T follicular helper cell (primary cell): ENCODE measurements at places on chromosomes 3 and 15.

DNA sequence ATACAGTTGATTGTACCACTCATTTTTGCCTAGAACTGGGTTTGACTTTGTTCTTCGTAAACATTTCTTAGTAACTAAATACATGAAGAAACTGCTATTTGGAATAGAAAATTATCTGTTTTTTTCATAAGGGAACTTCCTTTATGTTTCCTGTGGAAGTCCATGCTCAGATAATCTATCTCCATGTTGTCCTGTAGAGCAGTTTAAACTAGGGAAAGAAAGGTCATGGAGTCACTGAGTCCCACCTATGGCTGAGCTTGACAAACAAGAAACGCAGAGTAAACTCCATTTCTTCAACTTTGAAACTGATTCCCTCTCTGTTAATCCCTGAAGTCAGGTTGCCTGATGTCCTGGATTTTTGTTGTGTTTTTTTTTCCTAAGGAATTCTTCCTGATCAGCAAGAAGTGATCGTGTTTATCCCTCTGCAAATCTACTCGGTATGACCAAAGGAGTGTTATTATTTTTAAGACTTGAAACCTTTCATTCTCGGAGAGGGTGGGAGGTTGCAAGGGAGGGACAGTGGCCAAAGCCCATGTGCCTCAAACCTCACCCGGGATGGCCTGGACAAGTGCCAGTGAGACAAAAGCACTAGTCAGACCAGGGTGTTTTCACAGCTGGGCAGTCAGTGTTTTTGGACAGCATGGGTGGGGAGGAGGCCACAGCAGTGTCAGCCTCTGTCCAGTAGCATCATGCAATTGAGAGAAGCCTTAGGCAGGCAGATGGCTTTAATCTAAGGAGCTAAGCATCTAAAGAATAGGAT, 129.8 kb upstream of the PHLDB2 start:
- no peak for DNase-seq

GRCh38 chr15:98785431-98785806, 137.1 kb downstream of the IGF1R start:
- DNase-seq, result no peak

- DNase-seq, result no peak
Observed at GRCh38 chr3:143016321-143016972, 15.1 kb downstream of the U2SURP start.

DNA sequence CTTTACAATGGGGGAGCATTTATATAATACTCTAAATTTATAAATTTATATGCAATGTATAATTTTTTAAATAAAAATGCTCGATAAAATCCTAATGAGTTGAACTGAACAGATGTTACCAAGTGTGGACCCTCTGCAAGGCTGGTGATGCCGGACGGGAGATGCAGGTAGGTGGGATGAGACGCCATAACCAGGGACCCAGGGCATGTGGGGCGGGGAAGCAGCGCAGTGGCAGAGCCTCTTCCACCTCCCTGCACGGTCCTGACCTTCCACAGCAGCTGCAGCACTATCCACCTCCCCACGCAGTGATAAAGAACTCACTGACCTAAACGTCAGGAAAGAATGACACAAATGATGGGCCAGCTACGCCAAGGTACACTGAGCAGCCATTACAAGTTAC, 12.8 kb downstream of the PCSK6 start:
- DNase-seq, result no peak

- no peak for DNase-seq
Observed at GRCh38 chr3:120567370-120568201, 28.6 kb upstream of the NDUFB4 start.

GRCh38 chr3:120550546-120550945, 45.6 kb upstream of the NDUFB4 start:
- DNase-seq, result no peak

- DNase-seq, result no peak
Observed at GRCh38 chr3:193863657-193864357, 270.8 kb downstream of the OPA1 start.

DNA sequence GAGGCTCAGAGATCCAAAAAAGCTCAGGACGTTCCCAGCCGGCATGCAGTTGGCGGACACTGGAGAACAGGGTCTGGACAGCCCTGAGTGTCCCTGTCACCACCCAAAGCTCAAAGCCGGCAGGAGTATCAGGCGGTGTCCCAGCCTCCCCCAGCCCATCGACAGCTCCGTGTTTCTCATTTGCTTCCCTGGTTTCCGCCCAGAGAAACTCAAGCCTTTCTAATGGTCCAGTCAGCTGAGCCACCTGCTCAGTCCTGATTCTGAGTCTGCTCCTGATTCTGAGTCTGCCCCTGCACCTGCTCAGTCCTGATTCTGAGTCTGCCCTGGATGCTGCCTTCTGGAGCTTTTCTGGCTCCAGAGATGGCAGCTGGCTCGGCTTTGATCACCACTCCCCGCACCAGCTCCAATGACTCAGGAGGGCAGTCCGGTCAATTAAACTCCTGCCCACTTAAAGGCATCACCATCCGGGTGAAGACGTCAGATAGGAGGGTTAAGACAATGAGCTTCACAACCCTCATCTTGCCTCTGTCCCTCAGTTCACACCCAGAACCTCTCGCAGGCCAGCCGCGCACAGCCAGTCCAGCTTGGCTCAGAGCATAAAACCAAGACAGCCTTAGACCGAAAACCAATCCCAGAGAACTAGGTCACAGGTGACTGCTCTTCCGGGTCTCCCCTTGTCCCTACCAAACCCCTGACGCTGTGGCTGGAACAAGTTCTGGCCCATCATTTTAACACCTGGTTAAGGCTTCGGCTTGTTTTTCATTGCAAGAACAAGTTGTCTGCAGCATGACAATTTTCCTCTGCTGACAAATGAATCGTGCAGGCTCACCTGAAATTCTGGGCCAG, 6.8 kb downstream of the PCSK6 start:
- DNase-seq, result no peak

DNA sequence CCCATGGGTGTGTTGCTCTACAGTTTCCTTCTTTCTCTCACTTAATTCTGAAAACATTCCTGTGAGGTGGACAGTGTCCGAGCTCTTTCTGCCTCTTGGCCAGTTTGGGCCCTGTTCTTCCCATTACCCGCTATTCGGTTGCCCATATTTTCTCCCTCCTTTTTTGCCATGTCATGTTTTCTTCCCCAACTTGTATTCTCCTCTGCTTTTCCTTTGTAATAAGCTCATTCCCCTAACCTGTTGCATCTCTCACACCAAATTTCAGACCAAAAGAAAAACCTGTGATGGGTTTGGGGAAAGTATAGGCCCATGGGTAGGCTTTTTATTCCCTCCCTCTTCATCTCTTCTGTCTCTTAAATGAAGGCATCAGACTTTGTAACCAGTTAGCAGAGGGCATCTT, 30.5 kb downstream of the NKIRAS1 start:
- DNase-seq, result no peak

DNA sequence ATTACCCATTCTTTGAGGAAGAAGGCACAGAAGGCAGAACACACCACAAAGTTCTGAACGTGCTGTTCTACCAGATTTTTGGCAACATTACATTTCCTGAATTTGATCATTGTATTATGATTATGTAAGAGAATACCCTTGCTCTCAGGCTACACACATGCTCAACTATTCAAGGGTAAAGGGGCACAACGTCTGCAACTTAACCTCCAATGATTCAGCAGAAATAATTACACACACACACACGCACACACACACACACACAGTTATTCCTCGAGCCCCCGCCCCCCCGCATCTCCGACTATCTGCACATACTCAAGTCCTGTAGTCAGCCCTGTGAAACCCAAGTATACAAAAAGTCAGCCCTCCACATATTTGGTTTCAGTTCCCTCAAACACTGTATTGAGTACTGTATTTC, 26.8 kb downstream of the RPN1 start:
- DNase-seq, result no peak

DNA sequence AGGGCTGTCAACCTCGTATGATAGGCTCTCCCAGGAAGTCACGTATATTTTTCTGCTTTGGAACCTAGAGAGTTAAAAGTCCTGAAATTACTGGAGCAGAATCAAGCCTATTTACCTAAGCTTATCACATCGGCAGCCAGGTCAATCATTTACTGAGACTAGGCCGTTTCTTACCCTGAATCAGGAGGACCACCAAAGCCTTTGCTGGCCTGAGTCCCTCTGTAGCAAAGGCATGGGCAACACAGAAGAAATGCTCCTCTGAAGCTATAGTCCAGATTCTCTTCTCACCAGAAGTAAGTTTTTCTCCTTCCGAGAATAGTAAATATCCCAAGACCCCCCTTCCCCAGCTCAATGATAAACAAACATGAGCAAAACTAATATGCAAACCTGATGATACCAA, 125.9 kb upstream of the PHLDB2 start:
- no peak for DNase-seq

DNA sequence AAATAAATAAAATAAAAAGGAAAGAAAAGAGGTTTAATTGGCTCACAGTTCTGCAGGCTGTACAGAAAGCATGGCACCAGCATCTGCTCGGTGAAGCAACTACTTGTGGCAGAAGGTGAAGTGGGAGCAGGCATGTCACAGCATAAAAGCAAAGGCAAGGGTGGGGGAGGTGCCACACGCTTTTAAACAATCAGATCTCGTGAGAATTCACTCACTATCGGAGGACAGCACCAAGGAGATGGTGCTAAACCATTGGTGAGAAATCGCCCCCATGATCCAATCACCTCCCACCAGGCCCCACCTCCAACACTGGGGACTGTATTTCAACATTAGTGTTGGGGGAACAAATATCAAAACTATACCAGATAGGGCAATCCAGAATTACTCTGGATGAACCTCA, 15.3 kb downstream of the SCG3 start:
- no peak for DNase-seq

DNA sequence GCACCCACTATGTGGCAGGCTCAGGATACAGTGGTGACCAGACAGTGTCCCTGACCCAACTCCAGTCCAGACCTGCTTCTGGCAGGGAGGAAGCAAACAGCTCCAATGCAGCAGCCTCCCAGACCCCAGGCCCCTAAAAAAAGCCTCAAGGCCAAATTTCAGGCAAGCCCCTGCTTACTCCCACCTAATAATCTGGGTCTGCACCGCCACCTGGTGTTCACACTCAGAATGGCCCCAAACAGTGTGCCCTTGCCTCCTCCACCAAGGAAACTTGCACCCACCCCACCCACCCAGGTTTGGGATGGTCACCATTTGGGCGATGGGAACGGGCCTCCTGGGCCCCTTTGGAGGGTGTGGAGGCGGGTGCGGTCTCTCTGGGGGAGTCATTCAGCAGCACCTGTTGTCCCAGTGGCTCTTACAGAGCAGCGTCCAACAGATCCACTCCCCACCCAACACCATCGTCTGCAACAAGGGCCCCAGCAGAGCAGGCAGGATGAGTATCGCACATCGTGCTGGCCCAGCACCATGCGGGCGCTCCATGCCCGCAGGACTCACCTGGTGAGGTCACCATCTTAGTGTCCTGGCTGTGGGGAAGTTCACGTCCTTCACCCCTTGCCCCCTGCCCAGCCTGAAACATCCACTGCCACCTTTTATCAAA, 17.3 kb downstream of the C3orf18 start:
- DNase-seq, result peak; percentile 46

GRCh38 chr3:29619676-29620075, 338.8 kb downstream of the RBMS3 start:
- no peak for DNase-seq

DNA sequence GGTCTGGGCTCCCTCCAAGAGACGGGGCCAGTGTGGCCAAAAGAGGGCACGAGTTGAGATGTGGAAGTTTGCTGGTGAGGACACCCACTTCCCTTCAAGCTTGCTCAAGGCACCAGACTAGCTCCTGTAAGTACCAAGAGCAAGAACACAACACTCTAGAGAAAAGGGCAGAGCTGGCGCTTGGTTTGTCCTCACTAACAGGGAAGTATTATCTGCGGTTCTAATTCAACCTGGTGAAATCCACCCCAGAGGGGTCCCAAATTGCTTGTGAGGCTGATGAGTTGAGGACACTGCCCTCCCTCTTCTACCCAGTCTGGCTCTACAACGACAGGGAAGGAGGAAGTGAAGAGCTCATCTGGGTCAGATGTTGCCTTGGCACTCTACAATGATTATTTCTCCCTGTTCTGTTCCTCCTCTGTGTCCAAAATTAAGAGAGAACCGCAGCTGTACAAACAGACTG, 16.9 kb upstream of the FSIP1 start:
- no peak for DNase-seq

- no peak for DNase-seq
Observed at GRCh38 chr15:56654624-56655023, 78.7 kb downstream of the ZNF280D start.

DNA sequence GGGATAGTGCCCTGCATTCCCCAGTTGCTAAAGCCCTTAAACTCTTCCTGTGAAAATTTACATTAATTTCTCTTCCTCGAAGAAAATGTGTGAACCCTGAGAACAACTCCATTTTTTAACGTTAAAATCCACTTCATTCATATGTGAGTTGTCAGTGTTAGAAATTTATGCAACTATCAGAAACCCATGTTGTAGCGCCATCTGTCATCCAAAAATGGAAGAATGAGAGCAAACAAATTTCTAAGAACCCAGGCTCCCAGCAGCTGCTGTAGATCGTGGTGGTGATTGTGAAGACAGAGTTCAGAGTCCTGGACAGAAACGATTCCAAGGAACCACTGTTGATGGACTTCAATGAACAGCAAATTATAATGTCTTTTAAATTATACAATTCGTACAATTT, 179.7 kb upstream of the NDN start:
- DNase-seq, result no peak

DNA sequence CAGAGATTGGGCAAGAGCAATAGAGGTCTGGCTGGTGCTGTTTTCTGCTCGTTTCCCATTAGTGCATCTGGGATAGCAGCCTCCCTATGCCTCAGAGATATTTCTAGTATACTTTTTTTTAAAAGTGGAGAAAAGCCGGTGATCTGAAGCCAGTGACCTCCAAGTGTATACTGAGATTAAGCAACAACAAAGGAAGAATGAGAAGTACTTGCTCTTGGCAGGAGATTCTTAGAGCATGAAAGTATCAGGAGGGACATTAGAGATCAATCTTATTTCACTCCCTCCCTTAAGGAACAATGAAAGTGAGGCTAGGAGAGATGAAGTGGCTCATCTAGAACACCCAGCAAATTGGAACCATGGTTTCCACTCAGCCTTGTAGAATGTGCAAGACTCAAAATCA, 423.3 kb downstream of the SOX2 start:
- no peak for DNase-seq

GRCh38 chr3:190401963-190402362, 14.0 kb downstream of the CLDN16 start:
- no peak for DNase-seq

DNA sequence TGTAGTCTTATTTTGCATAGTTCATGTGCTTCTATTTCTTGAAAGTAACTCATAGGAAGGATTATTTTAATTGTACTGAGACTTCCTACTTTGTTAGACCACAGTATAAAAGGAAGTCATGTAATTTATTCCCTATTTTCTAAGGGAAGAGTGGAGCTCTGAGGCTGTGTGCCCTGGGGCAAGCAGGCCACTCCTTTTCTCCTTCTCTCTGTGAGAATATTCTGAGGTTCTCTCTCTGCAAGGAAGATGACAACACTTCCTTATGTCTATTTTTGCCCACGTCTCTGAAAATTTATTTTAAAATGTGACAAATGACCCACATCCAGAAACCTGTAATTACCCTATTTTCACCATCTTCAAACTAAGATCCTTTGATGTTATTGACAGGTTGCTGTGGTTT, 11.0 kb downstream of the KCTD6 start:
- DNase-seq, result no peak
